ENCODE measurements at places on chromosomes 6 and 20.
A peak's percentile ranks its signal among the peaks of the same experiment; 100 is the strongest.

- peak; percentile 74 for DNase-seq
Measured at GRCh38 chr20:47540443-47541354, 39.0 kb downstream of the NCOA3 start.

DNA sequence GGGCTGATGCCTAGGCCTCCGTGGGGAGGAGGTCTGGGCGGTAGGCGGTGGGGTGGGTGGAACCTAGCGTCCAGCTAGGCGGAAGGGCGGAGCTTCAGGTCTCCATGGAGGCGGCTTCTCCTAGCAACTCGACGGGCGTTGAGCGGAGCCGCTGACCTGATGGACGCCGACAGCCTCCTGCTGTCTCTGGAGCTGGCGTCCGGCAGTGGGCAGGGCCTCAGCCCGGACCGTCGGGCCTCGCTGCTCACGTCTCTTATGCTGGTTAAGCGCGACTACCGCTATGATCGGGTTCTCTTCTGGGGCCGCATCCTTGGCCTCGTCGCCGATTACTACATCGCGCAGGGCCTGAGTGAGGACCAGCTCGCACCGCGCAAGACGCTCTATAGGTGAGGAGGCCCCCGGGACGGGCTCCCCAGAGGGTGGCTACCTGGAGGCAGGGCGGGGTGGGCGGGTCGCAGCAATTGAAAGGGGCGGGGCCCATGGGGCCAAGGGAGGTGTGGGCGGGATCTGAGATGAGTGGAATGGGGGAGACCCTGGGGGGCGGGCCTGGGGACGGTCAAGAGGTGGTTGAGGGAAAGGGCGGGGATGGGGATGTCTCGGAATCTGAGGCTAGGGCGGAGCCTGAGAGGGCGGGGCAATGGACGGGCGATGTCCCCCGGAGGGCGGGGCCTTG, at the start of gene RSPH9:
RSPH9 (plus strand) TSS at position 97 of the 673 bp plus-strand sequence; CDS start at position 160, 63 bp downstream.
- peak; percentile 66 for DNase-seq

DNA sequence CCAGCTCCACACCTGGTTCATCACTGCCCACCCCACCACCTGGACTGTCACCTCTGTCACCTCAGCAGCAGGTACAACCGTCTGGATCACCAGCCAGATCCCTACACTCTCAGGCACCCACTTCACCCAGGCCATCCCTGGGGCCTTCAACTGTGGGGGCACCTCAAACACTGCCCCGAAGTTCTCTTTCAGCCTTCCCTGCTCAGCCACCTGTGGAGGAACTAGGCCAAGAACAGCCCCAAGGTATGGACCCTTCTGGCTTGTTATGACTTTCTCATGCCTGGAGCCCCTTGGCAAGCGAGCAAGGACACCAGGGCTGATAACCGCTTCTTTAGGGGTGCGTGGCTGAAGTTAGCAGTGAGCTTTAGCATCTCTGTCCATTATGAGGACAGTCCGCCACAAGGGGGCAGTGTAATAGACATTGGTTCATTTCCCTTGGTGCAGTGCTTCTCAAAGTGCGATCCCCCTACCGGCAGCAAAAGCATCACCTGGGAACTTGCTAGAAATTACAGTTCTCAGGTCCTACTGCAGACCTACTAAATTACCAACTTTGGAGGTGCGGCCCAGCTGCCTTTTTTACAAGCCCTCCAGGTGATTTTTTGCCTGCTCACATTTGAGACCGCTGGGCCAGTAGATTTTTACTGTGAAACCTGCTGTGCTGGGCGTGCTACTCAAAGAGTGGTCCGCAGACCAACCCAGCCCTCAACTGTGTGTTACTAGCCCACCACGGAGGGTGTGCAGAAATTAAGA, 32.5 kb downstream of the PNPLA1 start:
- peak; percentile 94 for DNase-seq

DNA sequence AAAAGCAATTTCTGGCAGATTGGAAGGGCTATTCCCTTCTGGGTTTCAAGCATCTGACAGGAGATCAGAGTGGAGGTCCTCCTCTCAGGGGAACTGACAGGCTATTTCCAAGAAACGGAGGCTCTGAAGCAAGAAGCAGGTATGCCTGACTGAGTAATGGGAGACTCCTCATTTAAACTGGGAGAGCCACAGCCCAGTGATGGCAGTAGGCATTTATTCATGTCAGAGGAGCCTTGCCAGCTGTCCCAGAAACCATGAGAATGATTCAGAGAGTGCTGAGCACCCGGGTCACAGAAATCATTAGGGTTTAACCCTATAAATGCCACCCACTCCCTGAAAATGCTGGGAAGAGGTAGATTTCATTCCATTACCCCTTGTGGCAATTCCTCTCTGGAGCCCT, 247.5 kb upstream of the RNF217 start:
- DNase-seq: no peak

- peak; percentile 100 for DNase-seq
Measured at GRCh38 chr6:20401205-20402091, at the start of gene E2F3. Gene E2F3, plus strand, starts transcription at chr6:20401879. Its CDS starts 354 bp downstream, at chr6:20402233.

GRCh38 chr6:82795940-82796339, 269.7 kb downstream of the UBE3D start:
- no peak for DNase-seq

GRCh38 chr6:43265564-43265963, 22.3 kb downstream of the TTBK1 start:
- no peak for DNase-seq

- peak; percentile 47 for DNase-seq
Measured at GRCh38 chr6:14705841-14706377, 540.0 kb upstream of the JARID2 start.

DNA sequence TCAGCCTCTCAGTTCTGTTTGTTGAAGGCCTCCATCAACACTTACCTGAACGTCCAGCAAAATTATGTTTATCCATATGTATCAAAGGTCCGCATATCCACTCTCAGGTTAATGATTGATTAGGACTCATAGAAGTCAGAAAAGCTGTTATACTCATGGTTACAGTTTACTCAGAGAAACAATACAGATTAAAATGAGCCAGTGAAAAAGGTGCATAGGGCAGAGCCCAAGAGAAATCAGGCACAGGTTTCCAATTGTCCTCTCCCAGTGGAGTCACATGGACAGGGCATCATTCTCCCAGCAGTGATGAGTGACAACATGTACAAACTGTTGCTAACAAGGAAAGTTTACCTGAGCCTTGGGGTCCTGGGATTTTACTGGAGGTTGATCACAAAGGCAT, 36.2 kb downstream of the THEMIS start:
- no peak for DNase-seq

GRCh38 chr6:159092631-159093030, 47.8 kb upstream of the TAGAP start:
- peak; percentile 92 for DNase-seq

GRCh38 chr6:43455531-43456428, at the start of gene DLK2:
Gene DLK2, minus strand, starts transcription at chr6:43455548. Its CDS starts 723 bp downstream, at chr6:43454825.
- DNase-seq: peak; percentile 27

DNA sequence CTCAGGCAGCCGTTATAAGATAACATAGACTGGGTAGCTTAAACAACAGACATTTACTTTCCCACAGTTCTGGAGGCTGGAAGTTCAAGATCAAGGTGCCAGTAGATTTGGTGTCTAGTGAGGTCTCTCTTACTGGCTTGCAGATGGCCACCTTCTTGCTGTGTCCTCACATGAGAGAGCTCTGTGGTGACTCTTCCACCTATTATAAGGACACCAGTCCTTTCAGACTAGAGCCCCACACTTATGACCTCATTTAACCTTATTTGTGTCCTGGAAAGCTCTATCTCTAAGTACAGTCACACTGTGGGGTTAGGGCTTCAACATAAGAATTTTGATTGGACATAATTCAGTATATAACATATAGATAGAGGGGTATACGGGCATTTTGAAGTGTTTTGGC, 245.0 kb downstream of the UTRN start:
- DNase-seq: no peak

DNA sequence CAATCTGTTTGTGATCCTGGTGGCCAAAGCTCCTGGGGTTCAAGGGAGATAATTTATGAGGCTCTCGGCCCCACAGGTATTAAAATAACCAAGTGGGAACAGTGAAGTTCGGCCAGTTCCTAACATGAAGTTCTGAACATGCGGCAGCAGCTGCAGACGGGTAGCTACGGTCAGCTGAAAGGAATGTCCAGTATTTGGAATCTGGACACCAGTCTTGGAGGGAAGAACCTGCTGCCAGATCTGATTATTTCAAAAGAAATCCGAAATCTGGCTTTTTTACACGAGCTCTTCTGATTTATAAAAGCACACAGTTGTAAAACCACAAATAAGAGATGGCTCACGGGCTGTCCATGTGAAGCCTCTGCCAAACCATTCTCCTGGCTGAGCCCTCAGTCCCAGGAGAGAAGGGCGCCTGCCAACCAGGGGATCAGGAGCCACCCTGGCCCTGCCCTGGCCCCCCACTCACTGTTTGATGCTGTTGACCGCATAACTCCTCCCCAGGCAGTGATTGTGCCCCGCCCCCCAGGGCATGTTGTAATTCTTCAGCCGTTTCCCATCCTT, 28.2 kb upstream of the KCNB1 start:
- no peak for DNase-seq

DNA sequence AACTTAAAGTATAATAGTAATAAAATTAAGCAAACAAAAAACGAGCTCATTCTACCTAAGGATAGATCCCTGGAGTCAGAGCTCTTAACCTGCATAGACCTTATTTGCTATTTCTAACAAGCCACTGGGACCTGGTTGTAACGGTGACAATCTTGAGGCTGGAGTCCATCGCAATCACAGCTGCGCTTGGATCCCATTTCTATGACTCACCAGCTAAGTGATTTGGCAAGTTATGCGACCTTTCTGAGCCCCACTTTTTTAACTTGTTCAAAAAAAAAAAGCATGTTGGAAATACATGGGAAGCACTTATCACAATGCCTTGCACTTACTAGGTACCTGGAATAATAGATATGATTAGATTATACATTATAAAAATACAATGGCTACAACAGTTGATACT, 389.5 kb upstream of the CDH4 start:
- DNase-seq: no peak

GRCh38 chr6:32609391-32609730, 19.7 kb upstream of the HLA-DRB1 start:
- DNase-seq: no peak

DNA sequence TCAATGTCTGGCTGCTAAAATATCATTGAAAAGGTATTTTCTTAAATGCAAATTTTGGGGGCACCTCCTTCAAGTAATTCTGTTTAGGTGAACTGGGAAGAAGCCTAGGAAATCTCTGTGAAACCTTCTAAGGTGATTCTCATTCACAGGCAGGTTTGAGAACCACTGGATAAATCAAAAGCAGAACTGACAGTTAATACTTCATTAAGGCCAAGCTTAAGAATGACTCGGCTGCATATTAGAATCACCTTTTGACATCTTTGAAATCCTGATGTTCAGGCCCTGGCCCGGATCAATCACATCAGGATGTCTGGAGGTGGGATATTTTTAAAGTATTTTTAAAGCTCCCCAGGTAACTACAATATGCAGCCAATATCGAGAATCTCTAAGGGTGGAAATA, 50.6 kb downstream of the FKBP1C start:
- no peak for DNase-seq

DNA sequence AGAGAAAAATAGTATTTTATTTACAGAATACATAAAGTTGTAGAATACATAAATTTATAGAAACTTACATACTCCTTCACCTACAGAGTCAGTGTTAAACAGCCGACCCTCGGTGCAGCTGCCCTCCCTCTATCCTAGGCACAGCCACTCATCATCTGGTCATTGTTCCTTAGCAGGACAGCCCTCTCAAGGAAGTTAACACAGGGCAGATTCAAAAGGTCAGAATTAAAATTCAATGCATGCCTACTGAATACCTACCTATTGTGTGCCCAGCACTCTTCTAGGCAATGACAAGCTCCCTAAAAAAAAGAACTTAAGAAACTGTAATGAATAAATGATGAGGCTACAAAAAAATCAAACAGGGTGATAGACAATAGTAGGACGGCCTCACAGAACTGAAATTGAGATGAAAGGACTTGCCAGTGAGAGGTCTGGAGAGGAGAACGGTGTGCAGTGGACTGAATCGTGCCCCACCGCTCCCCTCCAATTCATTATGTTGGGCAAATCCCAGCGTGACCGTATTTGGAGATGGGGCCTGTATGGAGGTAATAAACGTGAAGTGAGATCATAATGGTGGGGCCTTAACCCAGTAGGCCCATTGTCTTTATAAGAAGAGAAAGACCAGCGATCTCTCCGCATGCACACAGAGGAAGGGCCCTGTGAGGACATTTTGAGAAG, 326.0 kb downstream of the PACRG start:
- no peak for DNase-seq

DNA sequence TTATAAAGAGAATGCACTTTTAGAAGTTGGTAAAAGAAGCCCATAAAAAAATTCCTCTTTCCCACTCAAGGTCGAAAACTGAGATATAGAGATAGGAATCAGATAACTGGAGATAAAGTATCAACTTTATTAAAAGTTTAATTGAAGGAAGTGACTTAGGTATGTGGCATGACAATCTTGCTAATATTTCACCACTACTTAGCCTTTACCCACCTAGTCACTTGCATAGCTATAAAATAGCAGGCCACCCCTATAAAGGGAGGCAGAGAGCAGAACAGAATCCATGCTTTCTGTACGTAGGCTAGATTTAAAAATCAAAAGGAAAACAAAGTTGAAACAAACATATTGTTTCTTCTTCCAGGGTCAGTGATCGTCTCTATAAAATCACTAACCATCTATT, 13.2 kb upstream of the TBC1D32 start:
- DNase-seq: no peak

DNA sequence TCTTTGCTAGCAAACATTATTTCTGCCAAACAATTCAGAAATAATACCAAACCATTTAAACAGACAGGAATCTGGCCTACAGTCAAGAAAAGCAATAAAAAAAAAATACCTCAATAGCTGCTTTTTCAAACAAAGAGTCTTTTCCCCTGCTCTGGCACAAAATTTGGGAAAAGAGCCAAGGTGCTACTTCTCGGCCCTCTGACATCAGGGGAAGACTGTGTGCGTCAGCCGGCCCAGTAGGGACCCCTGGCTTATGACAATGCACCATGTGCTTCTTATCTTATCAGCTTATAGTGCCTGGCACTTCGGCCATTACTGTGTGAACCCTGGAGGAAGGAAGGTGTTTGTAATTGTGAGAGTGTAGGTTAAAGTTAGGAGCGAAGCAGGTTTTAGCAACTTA, 89.4 kb downstream of the PDE10A start:
- no peak for DNase-seq

DNA sequence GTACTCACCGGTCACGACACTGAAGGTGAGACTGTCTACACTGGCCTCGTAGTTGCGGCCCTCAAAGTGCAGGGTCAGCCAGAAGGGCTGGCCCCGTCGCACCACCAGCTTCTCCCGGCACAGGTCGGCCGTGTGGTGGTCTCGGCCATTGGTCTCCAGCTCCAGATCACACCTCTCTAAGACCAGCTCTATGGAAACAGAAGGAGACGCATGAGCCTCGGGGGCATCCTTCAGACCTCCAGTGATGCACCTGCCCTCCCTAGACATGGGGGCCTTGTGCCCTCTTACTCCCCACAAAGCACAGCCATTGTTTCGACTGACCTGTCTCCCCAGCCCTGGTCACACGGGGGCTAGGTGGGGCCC, 3.7 kb downstream of the TGM2 start:
- DNase-seq: no peak
